Stimulated activated CD4-positive, alpha-beta T cell treated with anti-CD3 and anti-CD28 coated beads, TNF-alpha, amount 100 ng/mL, for 48 hours (primary cell): ENCODE measurements at places on chromosomes 1 and 21.

DNA sequence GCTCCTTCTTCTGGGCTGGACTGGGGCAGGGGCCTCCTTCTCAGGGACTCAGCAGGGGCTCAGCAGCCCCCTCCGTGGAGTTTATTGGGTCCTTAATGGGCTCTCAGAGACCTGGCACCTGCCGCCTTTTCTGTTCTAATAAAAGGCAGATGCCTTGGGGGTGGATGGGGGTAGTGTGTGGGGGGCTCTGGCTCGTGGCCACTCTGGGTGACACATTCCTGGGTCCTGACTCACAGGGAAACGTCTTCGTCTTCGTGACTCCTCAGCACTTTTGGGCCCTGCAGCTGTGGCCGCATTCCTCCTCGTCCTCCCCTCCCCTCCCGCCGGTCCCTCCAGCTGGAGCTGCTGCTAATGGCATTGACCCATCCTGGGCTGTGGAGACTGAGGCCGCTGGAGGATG, 107.8 kb upstream of the WNT4 start:
- no peak for DNase-seq

DNA sequence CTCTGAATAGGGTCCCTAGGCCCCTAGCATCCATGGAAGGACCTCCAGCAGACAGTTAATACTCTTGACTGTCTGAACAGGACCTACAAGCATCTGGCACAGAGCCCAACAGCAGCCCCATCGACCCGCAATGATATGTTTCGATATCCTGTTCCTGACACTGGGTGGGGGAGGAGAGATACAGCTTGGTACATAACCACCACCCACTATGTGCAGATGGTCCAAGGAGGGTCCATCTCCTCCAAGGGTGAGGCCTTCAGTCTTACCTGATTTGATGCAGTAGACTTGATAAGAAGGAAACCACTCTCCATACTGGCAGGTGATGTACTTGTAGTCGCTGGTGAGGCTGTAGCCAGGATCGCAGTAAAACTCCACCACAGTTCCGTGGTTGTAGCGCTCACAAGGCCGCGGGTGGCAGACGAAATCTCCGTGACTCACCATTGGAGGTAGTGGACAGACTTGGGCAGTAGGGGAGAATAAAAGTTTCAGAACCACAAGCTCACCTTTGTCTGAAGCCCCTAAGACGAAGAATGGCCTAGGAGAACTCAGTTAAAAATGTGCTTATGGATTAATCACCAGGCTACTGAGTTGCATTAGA, 86.0 kb upstream of the TLR5 start:
- no peak for DNase-seq

DNA sequence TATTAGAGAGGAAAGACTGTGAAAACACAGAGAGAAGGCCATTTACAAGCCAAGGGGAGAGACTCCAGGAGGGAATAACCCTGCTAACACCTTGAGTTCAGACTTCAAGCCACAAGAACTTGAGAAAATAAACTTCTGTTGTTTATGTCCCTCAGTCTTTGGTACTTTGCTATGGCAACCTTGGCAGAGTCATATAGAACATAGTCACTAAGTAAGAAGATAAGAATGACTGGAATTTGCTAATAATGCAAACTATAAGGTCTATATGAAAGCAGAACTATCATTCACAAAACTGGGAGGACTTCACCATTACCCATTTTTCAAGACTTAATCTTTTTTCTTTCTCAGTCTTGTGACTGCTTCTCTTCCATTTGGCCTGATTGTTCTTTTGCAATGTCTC, 767.3 kb upstream of the ADAMTS5 start:
- no peak for DNase-seq

GRCh38 chr1:233364026-233364425, 36.5 kb downstream of the MAP3K21 start:
- DNase-seq = no peak

GRCh38 chr1:103267893-103268292, 159.6 kb upstream of the COL11A1 start:
- no peak for DNase-seq

- no peak for DNase-seq
Observed at GRCh38 chr21:34046917-34047316, 26.5 kb upstream of the MRPS6 start.

DNA sequence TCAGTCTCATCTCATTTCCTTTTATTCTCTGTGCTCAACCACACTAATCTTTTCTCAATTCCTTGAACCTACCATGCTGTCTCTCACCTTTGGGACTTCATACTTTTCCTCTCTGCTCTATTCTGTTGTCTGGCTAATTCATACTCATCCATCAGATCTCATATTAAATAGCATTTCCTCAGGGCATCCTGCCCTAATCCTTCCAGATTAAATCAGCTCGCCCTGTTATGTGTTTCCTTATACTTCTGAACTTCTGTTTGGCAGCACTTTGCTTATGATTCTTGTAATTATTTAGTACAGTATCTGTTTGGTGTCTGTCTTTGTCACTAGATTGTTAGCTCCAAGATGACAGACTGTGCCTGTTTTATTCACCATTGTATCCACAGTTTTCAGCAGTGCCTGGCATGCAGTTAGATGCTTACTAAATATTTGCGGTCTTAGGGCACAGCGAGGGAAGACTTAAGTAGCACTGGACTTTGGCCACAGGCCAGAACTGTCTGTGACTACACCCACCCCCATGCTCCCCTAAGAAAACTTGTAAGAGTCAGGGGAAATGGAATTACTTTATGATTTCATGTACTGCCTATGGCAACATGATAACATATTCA, 9.9 kb upstream of the CAP1 start:
- DNase-seq = no peak

- DNase-seq = no peak
Observed at GRCh38 chr1:81230983-81231728, 569.6 kb upstream of the ADGRL2 start.

GRCh38 chr1:165860065-165860464, 32.7 kb downstream of the UCK2 start:
- no peak for DNase-seq

GRCh38 chr21:31354122-31354521, 10.1 kb upstream of the TIAM1 start:
- DNase-seq = no peak

- no peak for DNase-seq
Observed at GRCh38 chr1:158208586-158209116, 28.0 kb downstream of the CD1D start.

DNA sequence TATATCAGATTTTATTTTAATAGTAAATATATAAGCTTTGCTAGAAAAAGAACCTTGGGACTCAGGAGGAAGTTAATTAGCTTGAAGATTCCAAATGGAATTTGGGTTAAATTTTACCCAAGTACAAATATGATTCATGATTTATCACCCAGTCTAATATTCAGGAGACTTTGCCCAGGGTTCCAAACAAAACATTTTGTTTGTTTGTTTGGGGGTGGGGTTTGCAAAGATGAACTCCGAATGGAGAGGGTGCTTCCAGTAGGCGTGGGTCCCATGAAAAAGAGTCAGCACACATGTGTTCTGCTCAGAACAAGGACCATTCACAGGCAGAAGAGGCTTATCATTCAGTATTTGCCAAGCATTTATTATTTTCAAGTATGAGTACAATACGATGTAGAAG, 23.5 kb downstream of the KCNT2 start:
- DNase-seq = no peak

- no peak for DNase-seq
Observed at GRCh38 chr1:36805979-36806640, 228.2 kb downstream of the GRIK3 start.

DNA sequence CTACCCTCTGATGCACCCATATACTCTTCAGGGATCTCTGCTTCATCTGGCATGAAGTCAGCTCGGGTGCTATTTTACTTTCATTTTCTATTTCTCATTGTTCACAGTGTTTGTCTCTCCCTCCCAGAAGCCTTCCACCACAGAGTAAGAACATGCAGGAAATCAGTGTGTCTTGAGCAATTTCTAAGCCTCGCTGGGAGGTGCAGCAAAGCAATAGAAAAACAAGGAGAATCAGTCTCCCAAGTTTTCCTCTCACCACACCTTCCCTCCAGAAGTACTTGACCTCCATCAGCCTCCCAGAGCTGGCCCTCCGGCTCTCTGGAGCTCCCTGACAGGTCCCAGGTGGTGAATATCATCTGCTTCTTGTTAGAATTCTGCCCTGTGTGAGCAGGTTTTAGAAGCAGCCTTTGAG, 594.7 kb upstream of the CAMK1G start:
- DNase-seq = no peak

DNA sequence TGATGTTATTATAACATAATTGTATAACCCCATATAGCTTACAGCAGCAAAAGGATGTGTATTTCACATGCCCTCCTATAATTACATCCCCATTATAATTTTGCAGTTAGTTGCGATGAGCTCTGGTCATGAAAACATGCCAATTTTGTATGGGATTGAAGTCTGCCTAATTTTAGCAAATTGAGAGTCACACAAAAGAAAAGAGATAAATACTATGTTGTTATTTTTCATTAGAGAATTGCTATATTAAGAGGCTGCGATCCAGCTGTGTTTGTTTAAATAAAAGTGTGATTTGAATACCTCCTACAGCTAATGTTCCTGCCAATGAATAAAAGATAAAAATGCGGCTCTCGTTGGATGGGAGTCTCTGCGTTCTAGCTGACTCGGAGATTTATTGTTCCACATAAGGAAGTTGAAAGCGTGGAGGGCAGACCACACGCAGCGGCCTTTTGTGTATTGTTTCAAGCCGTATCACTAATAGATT, 461.0 kb upstream of the NFIA start:
- DNase-seq = no peak

GRCh38 chr21:19603011-19603593, 1199.5 kb upstream of the TMPRSS15 start:
- no peak for DNase-seq

GRCh38 chr21:42809577-42810475, 69.5 kb downstream of the WDR4 start:
- DNase-seq = no peak

DNA sequence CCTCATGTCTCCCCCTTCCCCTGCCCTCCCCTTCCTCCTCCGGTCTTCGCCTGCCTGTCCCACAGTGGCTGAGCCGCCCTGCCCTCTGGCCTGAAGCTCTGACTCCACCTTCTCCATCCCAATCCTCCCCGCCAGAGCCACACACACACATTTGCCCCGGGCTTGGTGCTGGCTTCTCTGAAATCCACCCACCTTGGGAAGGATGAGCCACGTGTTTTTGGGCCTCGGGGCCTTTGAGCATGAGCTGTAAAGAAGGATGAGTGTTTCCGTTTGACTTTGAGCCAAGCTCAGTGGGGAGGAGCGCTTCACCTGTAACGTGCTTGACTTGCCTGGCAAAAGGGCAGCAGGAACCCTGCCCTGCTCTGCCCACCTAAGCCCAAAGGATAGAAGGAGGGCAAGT, 295.1 kb downstream of the SIPA1L2 start:
- DNase-seq = no peak

DNA sequence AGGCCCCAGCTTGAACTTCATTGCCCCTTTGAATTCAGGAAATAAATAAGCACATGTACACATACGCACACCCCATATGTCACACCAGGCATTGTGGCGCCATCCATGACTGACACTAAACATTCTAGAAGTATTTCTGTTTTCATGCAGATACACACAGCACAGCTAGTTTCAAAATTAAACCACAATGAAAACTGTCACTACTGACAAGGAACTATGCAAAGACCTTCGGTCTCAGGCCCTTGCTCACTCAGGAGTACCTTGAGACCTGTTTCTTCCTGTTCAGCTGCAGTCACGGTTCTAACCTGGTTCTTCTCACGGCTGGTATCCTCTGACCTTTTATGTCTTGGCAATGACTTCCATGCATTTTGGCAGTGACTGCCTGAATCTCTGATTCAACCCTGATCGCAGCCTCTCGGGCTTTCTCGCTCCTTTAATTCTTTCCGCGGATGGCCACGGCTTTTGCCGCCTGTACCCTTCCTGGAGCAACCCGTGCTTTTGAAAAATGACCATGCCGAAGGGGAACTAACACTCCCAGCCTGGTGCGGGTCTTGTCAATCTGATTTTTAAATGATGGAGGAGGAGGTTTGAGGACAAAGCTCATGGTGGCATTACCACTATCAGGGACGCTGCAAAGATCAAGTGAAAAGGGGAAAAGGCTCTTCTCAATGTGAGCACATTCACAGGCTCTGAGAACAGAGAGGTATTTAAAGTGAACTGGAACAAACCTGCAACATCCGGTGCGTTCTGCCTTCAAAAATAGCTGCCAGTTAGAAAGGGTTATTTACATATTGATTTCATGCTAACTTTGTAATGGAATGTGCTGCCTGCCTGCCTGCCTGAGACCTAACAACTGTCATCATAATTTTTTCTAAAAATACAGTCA, 384.6 kb downstream of the RRAGC start:
- DNase-seq = no peak

DNA sequence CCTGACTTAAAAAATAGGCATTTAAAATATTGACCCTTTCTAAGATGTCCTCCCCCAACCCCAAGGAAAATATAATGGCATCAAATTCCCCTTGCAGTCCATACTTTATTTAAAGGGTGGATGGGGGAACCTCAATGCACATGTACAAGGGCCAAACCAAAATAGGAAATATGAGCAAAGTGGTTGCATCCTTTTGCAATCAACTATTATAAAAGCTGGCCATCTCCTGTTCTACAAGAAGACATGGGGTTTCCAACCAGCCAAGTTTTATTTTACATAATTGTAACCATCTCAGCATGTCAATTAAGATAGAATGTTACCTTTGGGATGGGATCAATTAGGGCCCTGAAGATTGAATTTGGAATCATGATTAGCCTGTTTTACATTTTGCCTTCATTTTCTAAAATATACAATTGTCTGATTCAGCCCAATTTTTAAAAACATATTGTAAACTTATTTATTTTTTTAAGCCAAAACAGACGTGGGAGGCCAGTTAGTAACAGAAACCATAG, 146.7 kb upstream of the NFIA start:
- DNase-seq = no peak

DNA sequence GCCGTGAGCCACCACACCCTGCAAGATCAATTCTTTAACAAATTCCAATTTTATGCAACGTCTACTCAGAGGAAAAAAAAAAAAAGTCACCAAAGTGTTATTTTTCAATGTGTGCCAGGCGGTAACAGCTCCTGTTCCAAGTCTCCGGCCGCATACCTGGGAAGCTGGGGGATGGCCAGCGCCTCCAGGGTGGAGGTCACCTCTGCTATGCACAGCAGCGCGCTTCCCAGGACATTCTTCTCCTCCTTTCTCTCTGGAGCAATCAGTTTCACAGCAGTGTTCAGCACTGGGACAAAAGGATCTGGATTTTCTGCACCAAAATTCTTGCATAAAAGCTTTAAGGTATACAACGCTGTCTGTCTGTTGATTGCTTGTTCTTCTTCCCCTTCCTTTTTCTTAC, 34.3 kb downstream of the LGALS8 start:
- DNase-seq = no peak

GRCh38 chr1:175744833-175745232, 1.4 kb upstream of the TNR start:
- DNase-seq = no peak

GRCh38 chr1:29687601-29688244, 451.4 kb downstream of the PTPRU start:
- DNase-seq = no peak
